ENCODE measurements at places on chromosomes 12 and 14.

DNA sequence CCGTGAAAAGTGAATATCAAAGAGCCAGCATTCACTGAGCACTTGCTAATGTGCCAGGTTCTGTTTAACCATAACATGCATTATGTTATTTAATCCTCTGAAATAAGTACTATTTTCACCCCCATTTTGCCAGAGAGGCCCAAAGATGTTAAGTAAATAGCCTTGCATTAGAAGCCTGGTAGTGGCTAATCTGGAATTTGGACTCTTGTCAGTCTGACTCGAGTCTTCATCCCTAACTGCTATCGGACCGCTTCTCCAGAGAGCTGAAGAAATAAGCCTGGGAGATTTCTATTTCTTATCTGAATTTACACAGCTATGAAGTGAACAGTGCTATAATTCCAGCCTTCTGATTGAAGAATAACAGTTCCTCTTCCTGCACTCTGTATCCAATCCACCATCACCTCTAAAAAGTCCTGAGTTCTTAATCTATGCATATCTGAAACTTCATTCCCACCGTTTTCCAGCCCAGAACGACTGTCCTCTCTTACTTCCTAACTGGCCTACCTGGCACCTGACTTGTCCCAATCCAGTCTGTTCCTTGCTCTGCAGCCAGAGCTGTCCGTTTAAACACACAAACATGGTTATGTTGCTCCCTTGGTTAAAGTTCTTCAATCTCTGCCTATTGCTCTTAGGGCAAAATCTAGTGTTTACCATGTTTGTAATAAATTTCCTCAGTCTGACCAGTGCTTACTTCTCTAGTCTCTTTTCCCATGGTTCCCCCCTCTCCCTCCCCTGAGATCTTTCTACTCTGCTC lies 2.3 kb downstream of the POLR3B start:
- no peak for DNase-seq

- DNase-seq, result no peak
Observed at GRCh38 chr14:31806249-31806648, 245.0 kb downstream of the NUBPL start.

- no peak for DNase-seq
Observed at GRCh38 chr14:27750114-27750513, 1016.5 kb upstream of the FOXG1 start.

DNA sequence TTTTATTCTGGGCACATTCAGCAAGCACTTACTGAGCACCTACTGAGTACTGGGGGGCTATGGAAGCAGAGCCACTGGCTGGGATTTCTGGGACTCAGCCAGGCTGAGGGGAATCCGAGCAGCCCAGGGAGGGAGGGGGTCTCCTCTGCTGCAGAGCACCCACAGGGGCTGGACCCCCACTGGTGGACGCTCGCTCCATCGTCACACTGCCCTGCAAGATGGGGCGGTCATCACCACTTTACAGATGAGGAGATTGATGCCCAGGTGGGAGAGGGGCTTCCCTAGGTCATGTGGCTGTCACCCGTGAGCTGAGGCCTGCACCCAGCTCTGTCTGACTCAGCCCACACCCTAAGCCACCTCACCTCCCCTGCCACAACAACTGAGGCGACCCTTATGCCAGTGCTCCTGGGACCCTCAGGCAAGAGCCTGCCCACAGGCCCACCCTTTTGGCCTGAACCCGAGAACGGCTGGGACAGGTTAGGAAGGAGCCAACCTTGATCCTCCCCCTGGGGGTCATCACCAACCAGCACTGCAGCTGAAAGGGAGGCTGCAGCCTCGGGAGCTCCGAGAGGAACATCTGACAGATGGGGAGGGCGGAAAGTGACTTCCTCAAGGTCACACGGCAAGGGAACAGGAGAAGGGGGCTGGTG lies 74.4 kb downstream of the SERPINA3 start:
- DNase-seq, result peak; percentile 62

GRCh38 chr12:47356129-47356700 lies 276.5 kb upstream of the AMIGO2 start:
- DNase-seq, result no peak

- DNase-seq, result no peak
Observed at GRCh38 chr12:25427337-25428249, 125.5 kb downstream of the LMNTD1 start.

GRCh38 chr14:85575617-85575898 lies 45.6 kb downstream of the FLRT2 start:
- no peak for DNase-seq

DNA sequence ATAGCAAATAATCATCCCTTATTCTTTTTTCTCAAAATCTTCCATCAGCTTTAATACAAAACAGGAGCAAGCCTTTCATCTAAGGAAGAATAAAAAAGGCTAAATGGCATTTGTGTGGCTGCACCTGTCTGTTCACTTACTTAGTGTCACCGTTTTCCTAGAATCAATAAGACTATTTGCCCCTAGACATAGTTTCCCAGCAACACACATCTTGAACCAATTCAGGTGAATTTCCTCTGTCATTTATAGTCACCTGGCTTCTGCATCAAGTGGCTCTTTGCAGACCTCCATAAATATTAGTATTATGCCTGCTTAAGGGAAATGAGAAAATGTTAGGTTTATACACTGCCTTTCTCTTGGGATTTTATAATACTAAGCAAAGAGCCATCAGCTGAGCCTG lies 17.4 kb upstream of the GCH1 start:
- DNase-seq, result no peak

DNA sequence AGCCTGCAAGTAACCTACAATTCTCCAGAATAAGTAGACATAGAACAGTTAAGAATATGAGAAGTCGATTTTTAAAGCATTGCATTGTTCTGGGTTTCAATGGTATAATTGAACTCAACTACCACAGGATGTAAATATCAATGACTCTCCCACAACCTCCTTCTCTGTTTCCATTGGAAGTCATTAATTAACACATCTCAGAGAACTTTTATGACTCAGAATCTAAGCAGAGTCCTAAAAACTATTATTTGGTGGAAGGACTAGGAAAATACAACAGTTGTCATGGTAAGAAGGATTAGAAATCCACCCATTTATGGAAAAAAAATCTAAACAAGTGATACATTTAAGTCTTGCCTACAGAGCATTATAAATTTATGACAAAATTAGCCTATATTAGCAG lies 21.1 kb upstream of the CPNE8 start:
- no peak for DNase-seq

DNA sequence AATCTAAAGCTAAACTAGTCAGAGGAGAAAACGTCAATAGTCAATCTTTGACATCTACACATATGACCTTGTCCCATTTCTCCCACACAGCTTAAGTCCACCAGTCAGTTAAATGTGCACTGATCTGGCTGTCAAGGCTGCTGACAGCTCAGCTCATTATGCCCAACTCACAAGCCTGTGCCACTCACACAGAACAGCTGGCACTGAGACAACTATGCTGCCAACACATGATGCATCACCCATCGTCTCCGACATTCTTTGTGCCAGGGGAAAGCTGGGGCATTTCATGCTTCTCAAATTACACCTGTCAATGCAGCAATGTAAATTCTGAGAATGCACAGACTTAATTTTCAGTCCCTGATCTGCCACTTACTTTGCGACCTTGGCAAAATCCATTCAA lies 25.3 kb downstream of the GNS start:
- DNase-seq, result peak; percentile 83

DNA sequence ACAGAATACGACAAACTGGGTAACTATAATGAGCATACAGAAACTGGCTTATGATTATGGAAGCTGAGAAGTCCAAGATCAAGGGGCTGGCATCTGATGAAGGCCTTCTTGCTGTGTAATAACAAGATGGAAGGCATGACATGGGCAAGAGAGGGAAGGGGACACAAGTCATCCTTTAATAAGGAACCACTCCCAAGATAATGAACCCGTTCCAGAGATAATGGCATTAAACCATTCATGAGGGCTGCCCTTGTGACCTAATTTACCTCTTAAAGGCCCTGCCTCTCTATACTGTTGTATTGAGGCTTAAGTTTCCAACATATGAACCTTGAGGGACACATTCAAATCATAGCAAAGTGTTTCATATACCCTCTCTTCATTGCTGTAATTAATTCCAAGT lies 4.6 kb upstream of the VTI1B start:
- no peak for DNase-seq

DNA sequence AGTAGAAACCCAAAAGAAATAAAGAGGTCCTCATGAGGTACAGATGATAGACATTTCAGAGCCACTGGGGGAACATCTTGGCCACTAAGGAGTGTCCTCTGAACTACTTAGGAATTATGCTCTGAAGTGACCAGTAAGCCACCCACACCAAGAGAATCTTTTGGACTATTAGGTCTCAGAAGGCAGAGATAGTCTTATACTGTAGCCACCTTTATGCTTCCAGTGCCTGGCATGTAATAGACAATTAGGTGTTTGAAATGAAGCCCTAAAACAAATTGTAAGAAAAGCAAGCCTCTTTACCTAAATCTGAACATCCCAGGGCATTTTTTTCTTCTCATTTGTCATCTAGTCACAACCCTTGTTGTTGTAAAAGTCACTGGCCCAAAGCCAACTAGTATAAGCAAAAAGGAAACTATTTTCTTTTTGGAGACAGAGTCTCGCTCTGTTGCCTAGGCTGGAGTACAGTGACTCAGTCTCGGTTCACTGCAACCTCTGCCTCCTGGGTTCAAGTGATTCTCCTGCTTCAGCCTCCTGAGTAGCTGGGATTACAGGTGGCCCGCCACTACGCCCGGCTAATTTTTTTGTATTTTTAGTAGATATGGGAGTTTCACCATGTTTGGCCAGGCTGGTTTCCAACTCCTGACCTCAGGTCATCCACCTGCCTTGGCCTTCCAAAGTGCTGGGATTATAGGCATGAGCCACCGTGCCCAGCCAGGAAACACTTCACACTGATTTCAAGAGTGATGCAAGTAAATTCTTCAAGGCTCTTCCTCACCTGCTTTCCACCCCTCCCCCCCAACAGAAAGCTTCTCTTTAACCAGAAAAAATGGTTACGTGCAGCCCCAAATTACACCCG lies 11.1 kb downstream of the PLEKHA5 start:
- no peak for DNase-seq

- DNase-seq, result no peak
Observed at GRCh38 chr14:20031058-20031457, 4.8 kb downstream of the OR4K13 start.

DNA sequence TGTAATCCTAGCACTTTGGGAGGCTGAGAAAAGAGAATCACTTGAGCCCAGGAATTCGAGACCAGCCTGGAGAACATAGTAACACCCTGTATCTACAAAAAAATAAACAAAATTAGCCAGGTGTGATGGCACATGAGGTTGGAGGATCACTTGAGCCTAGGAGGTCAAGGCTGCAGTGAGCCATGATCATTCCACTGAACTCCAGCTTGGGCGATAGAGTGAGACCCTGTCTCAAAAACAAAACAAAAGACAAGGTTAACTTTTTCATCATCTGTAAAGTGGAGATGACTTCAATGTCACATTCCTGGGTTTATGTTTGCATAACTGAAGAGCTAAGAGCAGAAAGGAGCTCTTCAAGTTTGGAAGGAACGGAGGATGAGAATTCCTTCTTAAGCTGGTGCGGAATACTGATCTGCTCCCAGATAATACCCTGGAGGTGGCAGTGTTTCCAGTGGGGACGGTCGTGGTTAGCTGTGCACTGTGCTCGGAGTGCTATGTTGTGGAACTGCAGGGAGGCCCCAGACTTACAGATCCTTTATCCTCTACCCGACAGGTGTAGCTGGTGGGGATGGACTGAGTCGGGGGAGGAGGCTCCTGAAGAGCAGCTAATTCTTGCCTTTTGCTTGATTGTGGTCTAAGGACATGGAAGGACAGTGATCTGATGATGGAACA lies 22.5 kb upstream of the BICD1 start:
- DNase-seq, result no peak

DNA sequence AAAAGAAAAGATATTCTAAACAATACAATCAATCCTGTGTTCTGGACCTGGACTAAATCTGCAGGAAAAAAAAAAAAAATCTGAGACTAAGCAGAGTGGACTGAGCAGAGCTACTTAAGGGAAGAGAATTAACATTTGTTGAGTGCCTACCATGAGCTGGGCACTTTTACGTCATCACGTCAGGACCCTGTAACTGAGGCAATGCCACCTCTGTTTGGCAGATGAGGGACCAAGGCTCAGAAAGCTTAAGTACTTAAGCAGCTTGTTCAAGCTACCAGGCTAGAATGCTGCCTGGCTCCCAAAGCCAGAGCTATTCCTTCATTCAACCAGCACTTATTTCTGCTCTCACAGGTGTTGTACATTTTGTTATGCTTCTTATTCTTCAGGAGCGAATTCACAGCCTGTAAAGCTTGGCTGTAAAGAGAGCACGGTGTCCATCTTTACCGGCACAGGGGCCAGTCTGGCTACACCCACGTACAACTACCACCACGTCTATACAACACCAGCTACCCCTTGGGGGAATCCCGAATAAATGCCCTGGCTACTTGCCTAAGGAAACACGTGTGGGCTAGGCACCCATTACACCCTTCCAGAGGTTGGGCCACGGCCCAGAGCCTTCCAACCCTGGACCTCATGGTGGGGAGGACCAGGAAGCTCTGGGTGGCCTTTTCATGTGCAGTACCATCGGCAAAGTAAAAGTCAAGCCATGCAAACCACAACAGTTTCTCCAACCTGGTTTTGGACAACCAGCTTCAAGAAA lies 27.0 kb downstream of the TMCC3 start:
- no peak for DNase-seq

DNA sequence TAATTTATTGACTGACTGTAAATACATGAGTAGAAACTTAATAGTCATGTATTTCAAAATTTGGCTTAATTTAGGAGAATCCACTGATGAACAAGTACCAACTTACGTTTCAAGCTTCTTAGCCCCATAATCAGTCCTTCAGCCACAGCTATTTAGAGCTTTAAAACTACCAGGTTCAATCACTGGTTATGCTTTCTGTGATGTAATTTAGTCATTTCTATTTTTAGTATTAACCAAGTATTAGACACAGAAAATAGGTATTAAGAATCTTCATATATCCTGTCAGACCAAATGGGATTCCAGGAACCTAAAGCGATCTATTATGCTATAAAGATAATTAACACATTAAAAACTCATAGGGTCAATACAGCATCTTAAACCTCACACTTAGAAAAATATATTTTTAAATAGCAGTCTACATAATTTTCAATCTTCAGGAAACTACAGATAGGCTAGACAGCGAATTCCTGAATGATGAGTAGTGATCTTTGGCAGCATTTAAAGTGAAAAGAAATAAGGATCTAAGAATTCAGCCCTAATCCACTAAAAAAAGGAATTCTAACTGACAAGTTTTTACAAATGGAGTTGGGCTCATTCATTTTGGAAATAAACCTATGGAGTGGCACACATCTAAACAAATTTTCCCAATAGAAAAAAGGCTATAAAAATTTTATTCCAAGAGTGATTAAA lies 51.5 kb downstream of the ZC3H14 start:
- no peak for DNase-seq

Data from aorta (tissue), 5 donors.